Right renal pelvis (tissue), 4 donors: ENCODE measurements at places on chromosomes 6 and 20.

GRCh38 chr6:39228111-39228971 lies 934 bp downstream of the KCNK5 start:
- no peak for DNase-seq

GRCh38 chr6:104183816-104184435 lies 675.8 kb downstream of the HACE1 start:
- no peak for DNase-seq

DNA sequence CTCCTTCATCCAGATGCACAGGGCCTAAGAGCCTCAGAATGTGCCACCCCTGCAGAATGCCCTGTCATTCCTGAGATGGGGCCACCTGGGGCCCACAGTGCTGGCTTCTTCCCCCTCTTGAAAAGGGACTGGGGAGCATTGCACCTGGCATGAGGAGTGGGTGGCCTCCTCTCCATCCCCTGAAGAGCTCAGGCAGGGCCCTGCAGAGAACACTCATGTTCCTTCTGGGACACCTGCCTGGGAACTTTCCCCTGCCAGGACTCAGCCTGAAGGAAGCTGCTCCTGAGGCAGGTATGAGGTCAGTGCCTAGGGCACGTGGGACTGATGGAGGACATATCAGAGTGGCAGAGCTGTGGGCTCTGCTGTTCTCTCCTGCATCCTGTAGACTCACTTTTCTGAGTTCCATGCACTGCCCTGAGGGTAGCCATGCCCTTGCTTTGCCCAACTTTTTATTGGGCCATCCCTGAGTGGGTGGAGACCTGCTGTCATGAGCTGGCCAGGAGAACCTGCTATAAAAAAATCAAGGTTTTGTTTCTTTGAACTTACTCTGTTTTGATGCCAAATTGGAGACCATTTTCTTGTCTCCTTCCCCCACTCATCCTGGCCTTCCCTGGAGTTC lies 19.5 kb downstream of the CCDC167 start:
- no peak for DNase-seq

GRCh38 chr6:77290798-77291197 lies 172.5 kb downstream of the HTR1B start:
- no peak for DNase-seq
